ENCODE measurements at places on chromosomes 4 and X. TPM values are rescaled to one million over a fixed set of nuclear protein-coding genes. Genes with fewer than 3 reads are reported as not detected.
A peak's percentile ranks its signal among the peaks of the same experiment; 100 is the strongest.

ING2 gene
- total RNA-seq, result 11.5 TPM

DNA sequence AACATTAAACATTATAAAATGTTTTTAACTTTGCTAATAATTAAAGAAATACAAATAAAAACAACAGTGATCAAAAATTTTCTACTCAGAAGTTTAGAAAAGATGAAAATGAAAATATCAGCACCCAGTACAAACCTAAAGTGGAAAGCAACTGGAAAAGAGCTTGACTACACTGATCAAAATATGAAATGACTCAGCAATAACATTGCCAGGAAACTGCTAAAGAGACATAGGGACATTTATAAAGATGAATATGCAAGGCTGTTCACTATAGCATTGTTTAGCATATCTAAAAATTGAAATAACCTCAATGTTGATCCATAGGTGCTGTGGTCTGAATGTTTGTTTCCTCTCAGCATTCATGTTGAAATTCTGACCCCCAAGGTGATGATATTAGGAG is 88.5 kb upstream of the NOCT start:
- DNase-seq, result peak; percentile 19
- H3K27ac ChIP-seq, result no peak overlapping the region
- no peak overlapping the region for H3K4me3 ChIP-seq
- no peaks in the 10 kb centered on the region for H3K27me3 ChIP-seq
- H3K36me3 ChIP-seq, result no peaks in the 10 kb centered on the region

PPP2R3B gene
- total RNA-seq, result 144 TPM

- no peak overlapping the region for H3K4me3 ChIP-seq
- no peak overlapping the region for H3K27ac ChIP-seq
- H3K27me3 ChIP-seq, result no peaks in the 10 kb centered on the region
- H3K4me1 ChIP-seq, result peaks cover 9% of the 10 kb centered on the region
Measured at GRCh38 chr4:185787926-185788679, 23.9 kb downstream of the SORBS2 start.

DNA sequence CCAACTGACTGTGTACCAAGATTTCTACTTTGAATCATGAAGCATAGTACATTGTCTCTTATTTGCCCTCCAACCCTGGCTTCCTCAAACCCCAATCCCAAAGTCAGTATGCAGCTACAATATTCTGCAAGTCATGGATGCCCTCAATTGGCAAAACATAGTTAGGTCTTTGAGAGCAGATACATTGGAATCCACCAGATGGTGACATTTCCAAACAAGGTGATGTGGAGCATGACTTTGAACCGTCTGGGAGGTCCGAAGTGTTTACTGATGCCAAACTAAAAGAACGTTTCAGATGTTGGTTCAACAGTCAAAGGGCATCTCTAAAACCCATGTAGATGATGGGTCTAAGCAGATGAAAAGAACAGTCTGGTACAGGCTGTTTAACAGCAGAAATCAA is 43.7 kb upstream of the FRMD7 start:
- H3K4me1 ChIP-seq, result peaks cover 4% of the 10 kb centered on the region
- peak; percentile 10 for DNase-seq
- peaks cover 15% of the 10 kb centered on the region for H3K27me3 ChIP-seq
- no peak overlapping the region for H3K4me3 ChIP-seq

GYPE gene
- 1.2 TPM for total RNA-seq

- no peaks in the 10 kb centered on the region for H3K4me1 ChIP-seq
- H3K36me3 ChIP-seq, result no peaks in the 10 kb centered on the region
- DNase-seq, result no peak
Measured at GRCh38 chrX:5718651-5719050, 510.0 kb downstream of the NLGN4X start.

DNA sequence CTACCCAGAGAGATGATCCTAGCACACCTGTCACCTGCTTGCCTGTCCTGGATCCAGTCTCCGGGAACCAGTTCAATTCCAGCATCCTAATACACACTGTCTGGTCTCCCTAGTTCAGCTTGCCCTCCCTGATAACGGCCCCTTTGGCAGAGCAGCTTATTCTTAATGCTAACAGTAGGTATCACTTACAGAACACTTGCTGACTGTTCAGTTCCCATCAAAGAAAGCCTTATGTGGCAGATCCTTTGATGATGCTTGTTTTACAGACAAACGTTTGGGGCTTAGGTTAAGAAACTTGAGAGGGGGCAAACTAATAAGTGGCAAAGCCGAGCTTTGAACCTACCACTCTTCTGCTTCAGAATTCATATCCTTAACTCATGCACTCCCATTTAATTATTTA is 890 bp downstream of the RASSF6 start:
- DNase-seq, result no peak
- H3K36me3 ChIP-seq, result no peaks in the 10 kb centered on the region
- no peak overlapping the region for H3K4me3 ChIP-seq
- H3K4me1 ChIP-seq, result peaks cover 4% of the 10 kb centered on the region
- no peak overlapping the region for H3K27ac ChIP-seq

GRCh38 chr4:127196655-127197352 is 436.0 kb upstream of the INTU start:
- peaks cover 3% of the 10 kb centered on the region for H3K4me1 ChIP-seq
- H3K4me3 ChIP-seq, result no peak overlapping the region
- no peaks in the 10 kb centered on the region for H3K27me3 ChIP-seq
- DNase-seq, result peak; percentile 56

All from muscle of leg (tissue), 16 donors.